ENCODE measurements at places on chromosomes 2 and 18.

DNA sequence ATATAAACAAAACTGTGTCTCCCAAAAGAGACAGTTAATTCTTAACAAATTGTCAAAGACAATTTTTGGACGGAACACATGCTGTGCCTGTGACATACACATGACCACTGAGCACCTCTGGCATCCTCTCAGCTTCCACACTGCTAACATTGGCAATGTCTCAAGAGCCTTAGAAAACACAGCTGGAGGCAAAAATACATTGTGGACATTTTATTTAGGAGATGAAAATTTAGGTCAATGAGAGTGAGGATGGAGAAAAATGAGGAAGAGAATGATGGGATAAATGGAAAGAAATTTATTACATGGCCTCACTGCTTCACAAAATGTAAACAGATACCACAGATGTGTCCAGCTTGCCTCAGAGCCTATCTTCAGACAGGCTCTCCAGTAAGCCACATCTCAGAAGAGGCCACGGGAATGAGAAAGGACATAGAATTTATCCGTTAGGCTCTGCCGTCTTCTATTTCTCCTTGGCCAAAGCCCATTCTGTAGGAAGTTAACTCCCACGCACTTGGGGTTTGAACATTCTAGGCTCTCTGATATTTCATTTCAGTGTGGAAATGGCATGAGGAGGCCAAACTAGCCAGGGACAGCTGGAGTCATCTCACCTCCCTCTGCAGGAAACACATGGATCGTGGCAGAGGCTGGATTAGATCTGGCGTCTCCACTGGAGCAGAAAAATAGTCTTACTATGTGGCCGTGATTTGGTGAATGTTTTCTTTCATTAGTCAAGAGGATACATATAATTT is 519.4 kb upstream of the DSEL start:
- no peak for DNase-seq

GRCh38 chr2:73907840-73908452 is 15.1 kb downstream of the ACTG2 start:
- DNase-seq, result peak; percentile 90

- DNase-seq, result peak; percentile 31
Measured at GRCh38 chr2:155382776-155383175, 684.3 kb downstream of the KCNJ3 start.

DNA sequence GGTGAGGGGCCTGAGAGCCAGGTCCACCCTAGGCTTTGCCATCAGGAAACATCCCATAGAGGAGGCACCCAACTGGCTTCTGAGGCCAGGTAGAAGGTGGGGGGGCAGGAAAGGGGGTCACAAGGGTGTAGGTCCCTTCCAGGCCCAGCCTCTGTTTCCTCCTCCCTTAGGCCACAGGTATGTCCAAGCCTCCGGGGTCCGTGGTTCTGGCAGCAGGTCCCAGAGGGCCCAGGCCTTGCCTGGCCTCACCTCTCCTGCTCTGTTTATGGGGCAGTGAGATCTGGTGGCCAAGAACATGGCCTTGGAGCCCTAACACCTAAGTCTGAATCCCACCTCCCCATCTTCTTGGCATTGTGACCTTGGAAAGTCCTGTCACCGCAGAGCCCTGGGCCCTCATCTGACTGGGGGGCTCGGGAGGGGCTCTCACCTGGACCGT is 21.6 kb upstream of the GPR17 start:
- no peak for DNase-seq

DNA sequence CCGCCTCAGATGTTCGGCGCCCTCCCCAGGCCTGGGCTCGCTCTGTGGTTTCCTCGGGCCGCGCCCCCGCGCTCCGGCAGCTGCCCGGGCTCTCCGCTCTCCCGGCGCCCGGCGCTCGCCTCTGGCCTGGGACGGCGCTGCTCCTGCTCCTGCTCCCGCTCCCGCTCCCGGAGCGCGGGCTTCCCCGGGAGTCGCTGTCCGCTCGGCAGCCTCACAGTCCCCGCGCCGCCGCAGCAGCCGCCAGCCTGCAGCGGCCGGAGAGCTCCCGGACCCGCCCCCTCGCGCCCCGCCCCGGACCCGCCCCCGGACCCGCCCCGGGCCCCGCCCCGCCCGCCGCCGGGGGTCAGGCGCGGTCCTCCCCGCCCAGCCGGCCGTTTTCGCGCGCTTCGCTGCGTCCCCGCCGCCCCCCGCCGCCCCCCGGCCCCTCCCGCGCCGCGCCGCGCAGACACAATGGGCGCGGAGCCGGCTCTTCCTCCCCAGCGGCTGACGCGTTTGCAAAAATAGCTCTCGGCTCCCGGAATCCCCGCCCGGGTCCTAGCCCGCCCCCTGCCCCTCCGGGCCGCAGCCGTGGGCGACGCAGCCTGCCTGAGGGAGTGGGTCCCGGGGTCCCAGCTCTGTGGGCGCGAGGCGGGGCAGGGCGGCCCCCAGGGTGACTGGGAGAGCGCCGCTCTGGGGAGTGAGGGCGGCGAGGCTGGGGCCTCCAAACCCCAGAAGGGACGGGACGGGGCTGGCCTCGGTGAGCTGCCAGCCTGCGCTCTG is at the start of gene ARL4C:
TSS of gene ARL4C (minus strand) at position 247 of the 759 bp plus-strand sequence. CDS start 495 bp downstream, outside the sequence.
- DNase-seq, result peak; percentile 86

DNA sequence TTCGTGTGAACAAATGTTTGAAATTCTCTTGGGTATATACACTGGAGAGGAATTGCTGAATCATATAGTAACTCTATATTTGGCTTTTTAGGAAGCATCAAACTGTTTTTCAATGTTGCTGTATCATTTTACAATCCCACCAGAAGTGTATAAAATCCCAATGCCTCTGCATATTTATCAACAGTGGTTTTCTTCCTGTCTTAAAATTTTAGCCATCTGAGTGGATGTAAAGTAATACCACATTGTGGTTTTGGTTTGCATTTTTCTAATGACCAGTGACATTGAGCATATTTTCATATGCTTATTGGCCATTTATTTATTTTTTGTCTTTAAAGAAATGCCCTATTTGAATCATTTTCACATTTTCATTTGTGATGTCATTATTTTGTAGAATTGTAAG is 22.8 kb upstream of the LRP1B start:
- DNase-seq, result no peak

DNA sequence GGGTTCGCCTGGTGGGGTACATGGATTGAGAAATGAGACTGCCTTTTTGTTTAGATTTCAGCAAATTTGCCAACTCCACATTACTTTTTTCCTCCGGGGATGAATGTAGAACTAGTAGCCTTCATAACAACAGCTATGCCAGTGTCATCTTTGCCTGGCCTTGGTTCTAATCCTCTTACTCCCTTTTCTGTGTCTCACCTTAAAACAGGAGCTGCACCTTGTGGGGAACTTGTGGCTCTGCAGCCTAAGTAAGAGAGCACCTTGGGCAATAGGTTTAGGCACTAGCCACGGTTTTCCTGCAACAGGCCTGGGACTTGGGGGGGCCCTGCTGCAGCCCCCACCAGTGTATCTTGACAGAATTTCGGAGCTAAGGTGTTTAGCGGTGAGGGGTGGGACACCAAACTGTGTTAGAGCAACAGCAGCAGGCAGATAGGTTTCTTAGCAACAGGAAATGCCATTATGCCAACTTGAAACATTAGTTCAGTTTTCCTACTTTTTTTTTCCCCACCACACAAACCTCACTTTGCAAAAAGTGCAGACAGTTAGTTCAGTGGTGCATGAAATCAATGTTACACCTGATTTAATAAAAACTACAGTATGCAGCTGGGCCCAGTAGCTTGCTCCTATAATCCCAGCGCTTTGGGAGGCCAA is 173.7 kb downstream of the PRKCE start:
- peak; percentile 34 for DNase-seq

GRCh38 chr2:17935242-17935885 is 56.9 kb downstream of the KCNS3 start:
- DNase-seq, result no peak

DNA sequence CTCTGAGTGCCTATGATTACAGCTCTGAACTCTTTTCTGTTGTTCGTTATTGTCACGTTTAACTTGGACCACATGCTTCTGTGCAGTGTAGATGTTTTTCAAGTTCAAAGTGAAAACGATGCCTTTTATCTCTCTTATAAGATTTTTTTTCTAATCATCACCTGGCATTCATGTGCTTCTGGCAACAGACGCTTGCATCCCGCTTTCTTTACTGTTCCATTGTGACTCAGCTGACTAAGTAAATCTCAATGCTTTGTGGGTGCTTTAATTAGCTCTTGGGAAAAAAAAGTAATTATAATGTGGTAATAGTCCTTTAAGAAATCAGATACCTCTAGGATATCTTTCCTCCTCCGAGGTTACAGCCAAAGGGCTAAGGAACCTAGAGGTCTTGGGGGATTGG is 31.2 kb upstream of the RMP24 start:
- peak; percentile 85 for DNase-seq

DNA sequence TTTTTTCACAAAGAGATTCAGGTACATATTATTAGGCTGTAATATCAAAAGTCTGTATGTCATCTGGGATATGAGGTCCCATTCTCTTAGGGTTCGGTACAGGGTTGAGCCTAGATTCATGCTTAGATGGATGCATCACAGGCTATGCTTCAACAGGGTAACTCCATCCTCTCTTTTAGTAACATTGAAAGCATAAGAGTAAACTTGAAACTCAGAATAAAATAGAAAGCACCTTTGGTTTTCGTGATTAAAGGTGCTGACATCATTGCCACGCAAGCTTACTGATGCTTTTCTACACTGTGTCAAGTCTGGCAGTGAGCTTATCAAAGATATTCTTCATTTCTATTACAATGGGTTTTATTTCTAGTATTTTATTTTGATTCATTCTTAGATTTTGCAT is 419.1 kb upstream of the DSEL start:
- no peak for DNase-seq

- DNase-seq, result no peak
Measured at GRCh38 chr18:53534203-53534602, 690.3 kb downstream of the MBD2 start.

DNA sequence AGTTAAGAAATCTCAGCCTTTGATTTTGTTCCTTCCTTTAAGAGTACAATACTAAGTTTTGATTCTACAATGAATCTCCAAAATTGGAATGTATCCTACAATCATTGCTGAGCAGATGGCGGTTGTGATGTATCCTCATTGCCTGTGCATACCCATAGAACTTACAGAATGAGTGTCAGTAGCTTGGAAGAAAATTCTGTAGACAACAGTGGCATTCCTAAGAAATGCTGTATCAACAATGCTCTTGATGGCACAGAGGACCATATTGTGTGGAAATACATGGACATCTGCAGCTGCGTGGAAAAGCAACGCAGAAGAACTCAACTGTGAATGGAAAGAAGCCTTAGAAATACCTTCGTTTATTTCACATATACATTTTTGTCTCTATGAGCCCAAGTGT is 30.2 kb downstream of the GAREM1 start:
- DNase-seq, result peak; percentile 68

GRCh38 chr2:145207884-145208283 is 688.0 kb upstream of the ZEB2 start:
- DNase-seq, result no peak

GRCh38 chr2:43480874-43481273 is 115.0 kb downstream of the THADA start:
- DNase-seq, result no peak

DNA sequence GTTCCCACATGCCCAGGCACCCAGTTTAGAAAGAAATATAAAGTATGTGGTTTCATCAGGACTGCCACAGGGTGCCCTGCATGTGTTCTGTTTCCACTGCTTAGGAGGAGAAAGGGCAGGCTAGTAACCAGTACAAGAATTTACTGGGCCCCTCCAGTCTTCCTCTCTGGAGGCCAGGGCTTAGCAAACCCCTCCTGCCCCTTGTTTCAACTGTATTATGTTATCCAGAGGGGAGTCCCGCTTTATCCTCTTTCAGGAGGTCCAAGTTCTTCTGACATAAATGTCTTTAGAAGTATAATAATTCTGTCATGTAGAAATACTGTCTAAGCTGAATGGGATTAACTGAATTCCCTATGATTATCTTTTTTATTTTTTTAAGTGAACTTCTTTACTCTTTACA is 132.1 kb downstream of the WDSUB1 start:
- DNase-seq, result no peak

GRCh38 chr2:115460008-115460407 is 1017.6 kb downstream of the DPP10 start:
- DNase-seq, result no peak

DNA sequence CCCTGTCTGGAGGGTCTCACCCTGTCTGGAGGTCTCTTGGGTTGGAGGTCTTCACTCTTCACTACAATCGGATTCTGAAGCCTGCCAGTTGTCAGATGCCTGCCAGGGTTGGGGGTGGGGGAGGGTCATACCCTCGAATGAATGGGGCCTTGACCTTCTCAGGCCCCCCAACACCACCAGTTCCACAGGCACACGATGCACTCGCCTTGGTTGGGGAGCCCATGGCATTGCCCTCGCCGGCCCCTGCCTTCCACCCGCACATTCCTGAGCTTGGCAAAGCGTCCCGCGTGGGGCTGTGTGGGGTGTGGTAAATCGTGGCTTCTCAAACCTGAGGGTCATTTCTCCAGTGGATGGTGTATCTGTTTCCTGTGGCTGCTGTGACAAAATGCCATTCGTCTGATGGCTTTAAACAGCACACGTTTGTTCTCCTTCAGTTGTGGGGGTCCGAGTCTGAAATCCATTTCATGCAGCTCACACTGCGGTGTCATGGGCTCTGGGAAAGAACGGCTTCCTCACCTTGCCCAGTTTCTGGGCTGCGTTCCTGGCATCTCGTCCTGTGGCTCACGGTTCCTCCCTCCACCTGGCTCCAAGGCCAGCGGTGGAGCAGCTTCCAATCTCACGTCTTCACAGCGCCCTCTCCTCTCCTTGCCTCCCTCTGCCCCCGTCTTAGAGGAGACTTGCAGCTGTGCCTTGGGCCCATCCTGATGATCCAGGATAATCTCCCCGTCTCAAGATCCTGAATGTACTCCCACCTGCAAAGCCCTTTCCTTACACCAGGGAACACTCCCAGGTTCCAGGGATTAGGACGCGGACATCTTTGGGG is 38.0 kb upstream of the HPCAL1 start:
- DNase-seq, result no peak

DNA sequence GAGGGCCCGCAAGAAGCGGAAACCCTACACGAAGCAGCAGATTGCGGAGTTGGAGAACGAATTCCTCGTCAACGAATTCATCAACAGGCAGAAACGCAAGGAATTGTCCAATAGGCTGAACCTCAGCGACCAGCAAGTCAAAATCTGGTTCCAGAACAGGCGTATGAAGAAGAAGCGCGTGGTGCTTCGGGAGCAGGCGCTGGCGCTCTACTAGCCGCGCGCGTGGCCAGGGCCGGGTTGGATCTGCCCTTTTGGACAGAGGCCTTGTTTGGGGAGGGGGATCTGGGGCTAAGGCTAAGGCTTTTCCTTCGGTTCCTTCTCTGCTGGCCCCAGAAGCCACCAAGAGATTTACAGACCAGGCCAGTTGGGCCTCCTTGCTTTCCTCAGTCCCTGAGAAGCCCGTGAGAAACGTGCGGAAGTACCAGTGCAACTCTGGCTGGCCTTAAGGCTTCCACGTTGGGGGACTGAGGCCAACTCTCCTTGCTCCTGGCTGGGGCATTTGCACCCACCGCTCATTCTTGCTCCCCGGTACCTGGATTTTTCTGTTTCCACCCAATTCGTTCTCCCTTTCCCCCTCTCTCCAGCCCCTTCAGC is 1.0 kb downstream of the HOXD12 start:
- DNase-seq, result no peak

DNA sequence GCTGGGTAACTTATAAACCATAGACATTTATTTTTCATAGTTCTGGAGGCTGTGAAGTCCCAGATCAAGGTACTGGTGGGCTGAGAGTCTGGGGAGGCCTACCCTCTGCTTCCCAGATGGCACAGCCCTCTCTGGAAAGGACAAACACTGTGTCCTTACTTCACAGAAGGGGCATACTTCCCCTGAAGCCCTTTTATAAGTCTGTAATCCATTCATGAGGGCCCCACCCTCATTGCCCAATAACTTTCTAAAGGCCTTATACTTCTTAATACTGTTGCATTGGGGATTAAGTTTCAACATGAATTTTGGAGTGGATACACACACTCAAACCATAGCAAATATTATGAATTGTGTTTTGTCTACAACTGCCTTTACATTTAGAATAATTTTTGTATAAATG is 36.0 kb downstream of the ATIC start:
- DNase-seq, result no peak
